ENCODE measurements at places on chromosomes 1 and 21. TPM values are rescaled to one million over a fixed set of nuclear protein-coding genes. Genes with fewer than 3 reads are reported as not detected.
A peak's percentile ranks its signal among the peaks of the same experiment; 100 is the strongest.

SHE gene
- not detected for total RNA-seq

UBR4 gene
- 193 TPM for total RNA-seq

COL6A1 gene
- total RNA-seq, result 538 TPM

DMRTA2 gene
- total RNA-seq, result 0.32 TPM

GRCh38 chr1:87061742-87062156 lies 147.3 kb downstream of the HS2ST1 start:
- peak; percentile 39 for DNase-seq

- no peak for DNase-seq
Measured at GRCh38 chr1:171736196-171736595, 5.7 kb downstream of the VAMP4 start.

DNA sequence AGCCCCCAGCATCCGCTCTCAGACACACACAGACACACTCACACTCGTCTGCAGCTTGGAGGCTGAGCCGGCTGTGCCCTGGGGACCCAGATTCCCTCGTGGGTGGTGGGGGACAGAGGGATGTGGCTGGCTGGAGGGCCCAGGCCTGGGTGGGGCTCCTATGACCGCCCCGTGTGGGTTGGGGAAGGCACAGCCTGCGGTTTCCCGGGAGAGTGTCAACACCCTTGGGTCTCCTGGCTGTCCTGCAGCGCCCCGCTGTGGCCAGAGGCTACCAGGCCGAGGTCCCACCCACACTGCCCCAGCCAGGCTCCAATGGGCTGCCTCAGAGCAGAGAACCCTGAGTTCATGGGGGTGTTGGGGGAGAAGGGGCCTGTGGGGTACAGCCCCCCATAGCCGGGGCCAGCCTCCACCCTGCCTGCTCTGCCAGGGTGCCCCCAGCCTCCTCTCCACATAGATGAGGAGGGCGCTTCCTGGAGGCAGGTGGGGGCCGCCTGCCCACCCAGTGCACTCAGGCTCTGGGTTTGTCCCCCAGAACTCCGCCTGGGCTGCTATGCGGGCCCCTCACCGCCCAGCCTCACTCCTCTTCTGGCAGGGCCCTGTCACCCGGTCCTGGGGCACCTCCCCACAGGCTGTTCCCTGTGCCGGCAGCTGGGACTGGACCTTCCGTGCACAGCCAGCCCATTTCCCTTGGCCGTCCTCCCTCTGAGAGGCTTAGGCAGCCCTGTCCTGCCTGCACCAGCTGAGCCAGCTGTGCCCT lies at the start of gene TTC34:
Gene TTC34 (minus strand): TSS at position 159 of the 757 bp plus-strand sequence. CDS start 866 bp downstream, outside the sequence.
- DNase-seq, result no peak

- no peak for DNase-seq
Measured at GRCh38 chr21:15001857-15002606, 62.8 kb downstream of the NRIP1 start.

GRCh38 chr1:221772117-221772516 lies 30.2 kb upstream of the DUSP10 start:
- DNase-seq, result peak; percentile 57

DNA sequence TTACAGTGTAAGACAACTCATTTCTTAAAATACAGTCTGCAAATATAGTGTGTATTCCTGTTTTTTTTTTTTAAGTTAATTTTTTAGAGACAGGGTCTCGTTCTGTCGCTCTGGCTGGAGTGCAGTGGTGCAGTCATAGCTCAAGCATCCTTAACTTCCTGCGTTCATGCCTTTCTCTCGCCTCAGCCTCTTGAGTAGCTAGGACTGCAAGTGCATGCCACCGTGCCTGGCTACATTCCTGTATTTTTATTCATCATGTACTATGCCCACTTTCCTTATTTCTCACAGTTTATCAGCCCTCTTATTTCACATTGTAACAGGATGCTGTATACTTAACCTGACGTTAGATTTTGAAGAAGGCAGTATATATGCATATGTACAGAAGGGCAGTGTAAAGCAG lies 26.7 kb downstream of the MIER1 start:
- no peak for DNase-seq

- DNase-seq, result peak; percentile 96
Measured at GRCh38 chr1:58539553-58539952, 7.0 kb downstream of the OMA1 start.

Measured in fibroblast of villous mesenchyme (primary cell).